ENCODE measurements at places on chromosomes 6 and 20.
A peak's percentile ranks its signal among the peaks of the same experiment; 100 is the strongest.

DNA sequence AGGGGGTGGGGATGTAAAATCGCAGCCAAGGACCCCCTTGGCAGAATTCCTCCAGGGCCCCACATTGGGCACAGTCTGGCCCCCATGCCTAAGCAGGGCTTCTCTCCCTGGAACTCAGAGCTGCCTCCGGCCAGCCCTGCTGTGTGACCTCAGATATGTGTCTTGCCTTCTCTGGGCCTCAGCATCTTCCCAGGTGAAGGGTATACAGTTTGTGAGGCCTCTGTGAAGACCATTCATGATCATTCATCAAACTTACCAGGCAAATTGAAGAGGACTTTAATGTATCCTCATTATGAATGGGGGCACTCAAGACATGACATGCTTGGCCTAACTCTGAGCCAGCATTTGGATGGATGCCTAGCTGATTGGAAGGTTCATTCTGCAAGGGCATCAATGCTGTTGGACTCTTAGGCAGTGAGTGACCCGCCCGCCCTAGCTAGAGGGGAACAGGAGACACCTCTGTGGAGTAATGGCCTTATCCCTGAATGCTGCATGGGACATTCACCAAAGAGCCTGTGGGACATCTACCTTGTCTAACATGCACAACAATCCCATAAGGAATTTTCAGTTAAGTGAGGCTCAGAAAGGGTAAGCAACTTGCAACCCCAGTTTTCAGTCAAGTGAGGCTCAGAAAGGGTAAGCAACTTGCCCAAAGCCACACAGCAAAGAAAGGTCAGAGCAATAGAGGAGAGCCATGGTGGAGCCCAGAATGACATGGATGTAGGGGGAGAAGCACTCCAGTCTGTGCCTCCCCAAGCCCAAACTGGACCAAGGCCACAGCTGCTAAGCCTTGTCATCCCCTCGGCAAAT, 535 bp downstream of the CCN5 start:
- no peak for DNase-seq

- DNase-seq, result no peak
Observed at GRCh38 chr6:105593805-105594671, 191.2 kb upstream of the PREP start.

- no peak for DNase-seq
Observed at GRCh38 chr20:25353747-25354705, 36.6 kb downstream of the ABHD12 start.

- no peak for DNase-seq
Observed at GRCh38 chr20:17652411-17652810, 29.6 kb downstream of the RRBP1 start.

GRCh38 chr20:54209216-54209813, 1.4 kb downstream of the PFDN4 start:
- no peak for DNase-seq

DNA sequence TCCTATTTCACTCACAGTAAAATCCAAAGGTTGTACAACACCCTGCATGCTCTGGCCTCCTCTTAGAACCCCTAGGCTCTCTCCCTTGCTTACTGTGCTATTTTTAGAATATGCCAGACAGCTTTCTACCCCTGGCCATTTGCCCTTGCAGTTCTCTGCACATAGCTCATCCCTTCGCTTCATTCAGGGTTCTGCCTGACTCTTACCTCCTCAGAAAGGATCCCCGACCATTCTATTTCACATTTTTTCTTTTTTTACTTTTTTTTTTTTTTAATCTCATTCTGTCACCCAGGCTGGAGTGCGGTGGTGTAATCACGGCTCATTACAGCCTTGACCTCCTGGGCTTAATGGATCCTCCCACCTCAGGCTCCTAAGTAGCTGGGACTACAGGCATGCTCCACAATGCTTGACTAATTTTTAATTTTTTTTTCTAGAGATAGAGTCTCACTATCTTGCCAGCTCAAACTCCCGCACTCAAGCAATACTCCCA, 33.6 kb downstream of the COMMD7 start:
- no peak for DNase-seq

DNA sequence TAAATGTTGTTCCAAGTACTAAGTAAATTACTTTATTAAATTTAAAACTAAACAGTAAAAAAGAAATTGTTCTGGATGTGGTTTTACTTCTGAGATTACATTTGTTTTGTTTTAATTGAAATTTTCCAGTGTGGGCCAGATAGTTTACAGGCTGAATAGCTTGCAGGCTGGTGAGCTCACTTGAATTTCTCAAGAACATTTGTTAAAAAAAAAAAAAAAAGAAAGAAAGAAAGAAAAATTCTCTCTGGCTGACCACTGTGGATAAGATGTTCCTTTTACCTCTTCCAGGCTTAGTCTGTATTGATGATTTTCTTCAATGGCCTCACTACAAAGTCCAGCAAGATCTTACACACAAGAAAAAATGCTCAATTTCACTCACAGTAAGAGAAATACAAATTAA, 85.4 kb downstream of the PLCG1 start:
- DNase-seq, result no peak

DNA sequence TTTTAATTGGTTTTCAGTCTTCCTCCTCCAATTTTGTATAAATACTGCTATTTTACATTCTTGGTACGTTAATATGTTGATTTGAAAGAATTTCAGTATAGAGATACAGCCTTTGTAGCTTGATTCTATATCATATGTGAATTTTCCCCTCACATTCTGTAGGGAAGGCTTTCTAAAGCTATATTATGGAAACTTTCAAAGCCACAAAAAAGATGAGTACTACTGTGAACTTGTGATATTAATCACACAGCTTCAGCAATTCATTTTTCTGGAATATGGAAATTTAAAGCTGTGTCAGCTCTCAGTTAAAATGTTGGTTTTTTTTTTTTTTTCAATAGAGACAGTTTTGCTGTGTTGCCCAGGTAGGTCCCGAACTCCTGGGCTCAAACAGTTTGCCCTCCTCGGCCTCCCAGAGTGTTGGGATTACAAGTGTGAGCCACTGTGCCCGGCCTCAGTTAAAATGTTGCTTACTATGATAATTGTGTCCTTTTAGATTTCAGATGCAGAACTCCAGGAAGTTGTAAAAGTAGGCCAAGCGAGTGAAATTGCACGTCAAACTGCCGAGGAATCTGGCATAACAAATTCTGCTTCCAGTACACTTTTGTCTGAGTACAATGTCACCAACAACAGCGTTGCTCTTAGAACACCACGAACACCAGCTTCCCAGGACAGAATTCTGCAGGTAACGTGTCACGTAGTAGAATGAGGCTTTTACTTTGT, 20.6 kb downstream of the CDC5L start:
- DNase-seq, result no peak

DNA sequence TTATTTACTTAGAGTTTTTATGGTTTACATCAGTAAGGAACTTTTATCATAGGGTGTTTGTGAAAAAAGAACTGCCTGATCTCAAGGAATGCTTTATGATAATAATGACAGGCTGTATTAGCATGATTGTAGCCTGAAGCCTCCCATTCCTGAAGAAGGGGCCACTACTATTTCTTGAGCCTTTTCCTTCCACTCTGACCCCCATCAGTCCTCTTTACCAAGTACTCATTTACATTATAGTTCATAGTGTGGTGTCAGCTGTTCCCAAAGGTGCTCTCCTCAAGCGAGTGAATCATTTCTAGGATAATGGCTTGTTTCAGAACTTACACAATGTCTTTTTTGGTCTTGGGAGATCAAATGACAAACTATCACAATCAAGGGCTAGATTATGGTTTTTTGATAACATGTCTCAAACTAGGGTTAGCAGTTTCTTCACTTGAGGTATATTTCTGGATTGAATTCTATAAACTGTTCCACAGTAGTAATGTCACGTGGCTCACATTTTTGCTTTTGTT, 283.6 kb downstream of the CDKAL1 start:
- no peak for DNase-seq

- no peak for DNase-seq
Observed at GRCh38 chr6:31035862-31036497, 25.7 kb downstream of the MUC22 start.

GRCh38 chr6:169966312-169967181, 215.1 kb downstream of the ERMARD start:
- DNase-seq, result no peak

DNA sequence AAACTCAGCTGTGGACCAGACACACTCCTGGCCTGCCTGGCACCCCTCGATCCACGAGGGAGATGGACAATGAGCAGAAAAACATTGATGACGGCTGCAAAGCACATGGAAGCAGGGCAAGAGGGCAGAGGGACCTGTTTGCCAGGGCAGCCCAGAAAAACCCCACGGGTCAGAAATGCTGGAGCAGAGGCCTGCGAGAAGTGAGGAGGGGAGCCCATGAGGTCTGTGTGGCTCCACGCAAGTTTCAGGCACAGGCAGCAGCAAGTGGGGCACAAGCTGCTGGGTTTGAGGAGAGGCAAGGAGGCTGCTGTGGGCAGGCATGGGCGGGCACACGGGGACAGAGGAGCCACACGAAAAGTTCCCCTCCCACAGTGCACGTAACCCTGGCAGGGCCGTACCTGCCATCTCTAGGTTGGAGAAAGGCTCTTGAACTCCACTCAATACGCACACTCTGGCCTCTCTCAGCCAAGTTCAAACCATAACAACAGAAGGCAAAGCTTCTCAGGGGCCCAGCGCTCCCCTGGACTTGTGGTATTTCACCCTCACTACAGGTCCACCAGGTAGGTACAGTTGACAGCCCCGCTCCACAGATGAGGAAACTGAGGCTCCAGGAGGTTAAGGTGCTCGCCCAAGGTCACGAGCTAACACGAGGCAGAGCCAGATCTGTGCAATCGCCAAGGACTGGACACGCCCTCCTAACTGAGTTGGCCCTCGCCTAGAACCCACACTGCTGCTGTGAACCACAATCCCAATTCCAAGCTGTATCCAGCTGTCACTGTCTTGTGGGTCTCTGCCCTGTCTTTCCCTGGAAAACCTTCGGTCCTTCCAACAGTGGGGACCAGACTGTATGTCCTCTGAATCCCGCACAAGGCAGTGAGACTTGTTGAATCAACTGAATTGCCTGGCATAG, 108.2 kb downstream of the NOL4L start:
- no peak for DNase-seq

GRCh38 chr6:28865401-28866204, 58.2 kb downstream of the TRIM27 start:
- DNase-seq, result peak; percentile 23

DNA sequence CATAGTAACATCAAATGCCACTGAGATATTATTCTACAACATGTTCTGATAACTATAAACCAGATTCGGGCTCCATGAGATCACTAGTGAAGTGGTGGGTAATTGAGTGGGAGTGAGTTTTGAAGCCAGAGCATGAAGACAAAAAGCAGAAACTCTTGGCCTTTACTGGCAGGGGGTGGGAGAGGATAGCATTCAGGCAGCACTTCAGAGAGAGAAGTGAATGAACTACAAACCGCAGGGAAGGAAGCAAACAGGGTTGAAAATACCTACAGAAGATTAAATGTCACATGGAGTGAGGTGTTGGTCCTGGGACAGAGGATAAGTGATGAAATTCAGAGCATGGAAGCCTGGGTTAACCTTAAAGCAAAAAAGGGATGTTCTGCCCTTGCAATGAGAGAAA, 250.0 kb downstream of the EPM2A start:
- DNase-seq, result no peak

DNA sequence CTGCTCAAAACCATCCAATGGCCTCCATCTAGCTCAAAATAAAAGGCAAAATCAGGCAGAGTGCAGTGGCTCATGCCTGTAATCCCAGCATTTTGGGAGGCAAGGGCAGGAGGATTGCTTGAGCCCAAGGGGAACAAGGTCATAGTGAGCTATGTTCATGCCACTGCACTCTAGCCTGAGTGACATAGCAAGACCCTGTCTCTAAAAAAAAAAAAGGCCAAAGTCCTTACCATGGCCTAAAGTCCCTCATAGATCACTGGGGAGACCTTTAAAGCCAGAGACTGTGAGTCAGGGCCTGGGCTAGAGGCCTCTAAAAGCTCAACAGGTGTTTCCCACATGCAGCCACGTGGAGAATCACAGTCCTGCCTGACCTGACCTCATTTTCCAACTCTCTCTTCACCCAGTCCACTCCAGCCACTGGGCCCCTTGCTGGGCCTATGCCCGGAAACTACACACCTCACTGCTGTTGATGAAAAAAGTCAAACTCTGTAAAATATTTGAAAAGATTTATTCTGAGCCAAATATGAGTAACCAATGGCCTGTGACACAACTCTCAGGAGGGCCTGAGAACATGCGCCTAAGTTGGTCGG, 28.2 kb upstream of the TAB2 start:
- DNase-seq, result no peak
